ENCODE measurements at places on chromosomes 12 and 14. TPM values are rescaled to one million over a fixed set of nuclear protein-coding genes. Genes with fewer than 3 reads are reported as not detected.

DNA sequence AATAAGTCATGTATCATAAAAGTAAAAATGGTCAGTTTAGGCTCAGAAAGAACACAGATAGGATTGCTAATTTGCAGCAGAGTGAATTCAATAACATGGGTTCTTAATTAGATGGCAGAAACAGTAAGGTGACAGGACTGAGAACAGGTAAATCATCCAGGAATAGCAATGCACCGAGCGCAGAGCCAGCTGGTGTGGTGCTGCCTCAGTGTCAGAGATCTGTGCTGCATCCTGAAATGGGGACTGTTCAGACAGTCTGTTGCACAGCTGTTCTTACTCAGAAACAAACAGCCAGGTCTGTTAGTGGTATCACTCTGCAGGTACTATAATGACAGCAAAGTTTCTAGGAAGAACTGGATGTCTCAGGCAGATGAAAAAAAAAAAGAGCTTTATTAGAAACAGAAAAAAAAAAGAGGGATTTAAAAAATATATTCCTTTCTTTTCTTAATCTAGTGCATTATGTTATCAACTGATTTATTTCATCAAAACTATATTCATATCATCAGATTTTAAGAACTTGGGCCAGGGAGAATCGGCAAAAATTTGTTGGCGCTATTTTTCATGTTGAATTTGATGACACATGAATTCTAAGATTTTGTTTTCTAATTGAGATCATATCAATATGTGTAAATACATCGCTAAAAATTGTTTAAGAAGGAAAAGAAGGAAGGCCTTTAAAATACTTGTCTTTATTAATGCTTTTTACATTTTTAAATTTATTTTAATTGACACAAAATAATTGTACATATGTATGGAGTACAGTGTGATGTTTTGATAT, 501.8 kb downstream of the PRKD1 start:
- DNase-seq: no peak

GRCh38 chr12:47972895-47973294, 9.5 kb downstream of the TMEM106C start:
- no peak for DNase-seq

- DNase-seq: no peak
Observed at GRCh38 chr14:73794146-73794545, 57.5 kb upstream of the PTGR2 start.

- no peak for DNase-seq
Observed at GRCh38 chr14:36773136-36773540, 111.5 kb downstream of the PAX9 start.

DNA sequence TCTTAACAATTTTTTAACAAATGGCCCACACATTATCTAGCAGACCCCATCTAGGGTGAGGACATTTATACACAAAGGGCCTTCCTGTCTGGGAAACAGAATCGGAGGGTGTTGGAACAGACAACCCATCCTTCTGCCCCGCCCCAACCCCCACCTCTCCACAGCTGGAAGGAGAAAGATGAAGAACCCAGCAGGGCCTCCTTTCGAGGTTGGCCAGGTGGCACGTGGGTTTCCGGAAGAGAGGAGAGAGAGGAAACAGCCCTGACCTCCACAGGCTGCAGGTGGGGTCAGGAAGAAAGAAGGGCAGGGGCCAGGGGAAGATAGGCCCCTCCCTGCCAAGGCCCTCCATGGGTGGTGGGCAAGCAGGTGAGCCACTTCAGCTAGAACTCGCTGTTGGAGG, 57.2 kb downstream of the LRRC74A start:
- no peak for DNase-seq

DNA sequence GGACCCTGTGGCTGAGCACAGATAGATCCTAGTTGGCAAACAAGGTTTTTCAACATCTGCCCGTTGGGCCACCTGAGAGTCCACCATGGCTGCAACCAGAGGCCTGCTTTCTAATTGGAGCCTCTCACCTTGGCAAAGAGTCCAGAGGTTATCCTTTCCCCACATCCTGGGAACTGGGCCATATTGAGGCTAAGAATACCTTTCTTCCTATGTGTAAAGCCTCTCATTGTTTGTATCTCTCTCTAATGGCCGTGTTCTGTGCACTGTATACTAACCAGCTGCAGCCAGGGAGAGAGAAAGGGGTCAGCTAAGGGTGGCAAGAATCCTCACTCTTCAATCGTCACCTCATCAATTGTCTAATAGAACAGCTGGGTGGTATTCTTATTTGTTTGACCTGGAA, 79.1 kb upstream of the ST8SIA1 start:
- DNase-seq: no peak

The SPTB gene
- total RNA-seq: not detected

- DNase-seq: no peak
Observed at GRCh38 chr12:57046947-57047890, 2.7 kb downstream of the MYO1A start.

The STAC3 gene
- 0.36 TPM for total RNA-seq

GRCh38 chr12:132108211-132108832, 35.8 kb downstream of the DDX51 start:
- DNase-seq: no peak

DNA sequence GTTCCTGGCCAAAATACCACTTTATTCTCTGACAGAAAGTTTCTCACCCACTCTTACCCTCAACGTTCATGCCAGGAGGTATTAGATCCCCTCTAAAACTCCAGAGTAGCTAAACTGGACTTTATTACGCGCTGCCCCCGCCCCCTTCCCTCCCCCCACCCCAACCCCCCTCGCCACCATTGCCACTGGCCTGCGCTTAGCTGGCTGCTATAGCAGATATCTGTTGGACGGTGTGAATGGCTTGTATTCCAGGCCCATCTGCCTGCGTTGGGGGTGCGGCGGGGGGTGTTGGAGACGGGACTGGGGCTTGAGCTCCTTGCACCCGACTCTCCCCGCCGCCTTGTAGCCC, 564 bp upstream of the THTPA start:
- no peak for DNase-seq

DNA sequence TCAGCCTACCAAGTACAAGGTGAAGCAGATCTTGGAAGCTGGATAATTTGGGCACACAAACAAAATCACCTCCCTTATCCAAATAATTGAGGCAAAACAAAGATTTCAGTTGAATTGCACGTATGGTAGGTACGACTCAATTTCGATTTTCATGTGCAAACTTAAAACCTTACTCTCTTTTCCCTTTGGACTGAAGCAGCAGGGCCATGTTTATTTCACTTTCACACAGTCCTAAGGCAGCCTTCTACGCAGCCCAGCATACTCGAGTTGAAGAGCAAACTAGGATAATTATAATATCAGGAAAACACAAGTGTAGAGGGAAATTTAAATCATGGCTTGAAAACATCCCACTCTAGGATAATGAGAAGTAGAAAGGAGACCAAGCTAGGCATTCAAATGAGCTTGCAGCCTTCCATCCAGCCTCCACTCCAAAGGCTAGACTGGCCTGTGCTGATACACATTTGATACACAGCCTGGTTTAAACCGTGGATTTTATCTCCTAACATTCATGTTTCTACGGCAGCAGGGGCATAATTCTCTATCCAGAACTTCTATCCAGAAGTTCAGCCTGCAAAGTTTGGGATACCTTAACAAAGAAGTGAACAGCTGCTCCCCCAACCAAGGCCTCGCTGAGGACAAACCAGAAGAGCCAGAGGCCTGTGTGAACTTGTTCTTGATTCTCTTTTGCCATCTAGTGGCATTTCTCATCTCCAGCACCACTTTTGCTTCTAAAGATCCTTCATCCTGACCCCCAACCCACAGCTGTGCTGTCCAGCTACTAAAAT, 2.4 kb upstream of the RNASE7 start:
- peak; percentile 80 for DNase-seq

DNA sequence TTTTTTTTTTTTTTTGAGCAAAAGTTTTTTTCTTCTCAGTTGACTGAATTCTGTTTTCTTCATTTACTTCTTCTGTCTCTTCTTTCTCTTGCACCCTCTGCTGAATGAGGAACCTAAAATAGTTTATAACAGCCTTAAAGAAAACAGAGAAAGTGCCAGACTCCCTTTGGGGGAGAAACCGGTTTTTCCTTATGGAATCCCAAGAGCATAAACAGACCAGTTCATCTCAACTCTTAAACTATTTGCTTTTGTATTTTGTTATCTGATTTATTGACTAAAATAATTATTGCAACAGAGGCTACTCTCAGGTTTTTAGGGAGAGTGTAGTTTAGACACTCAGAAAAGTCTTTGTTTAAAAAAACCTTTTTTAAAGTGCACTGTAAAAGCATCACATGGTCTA, 30.2 kb downstream of the ST8SIA1 start:
- DNase-seq: no peak

DNA sequence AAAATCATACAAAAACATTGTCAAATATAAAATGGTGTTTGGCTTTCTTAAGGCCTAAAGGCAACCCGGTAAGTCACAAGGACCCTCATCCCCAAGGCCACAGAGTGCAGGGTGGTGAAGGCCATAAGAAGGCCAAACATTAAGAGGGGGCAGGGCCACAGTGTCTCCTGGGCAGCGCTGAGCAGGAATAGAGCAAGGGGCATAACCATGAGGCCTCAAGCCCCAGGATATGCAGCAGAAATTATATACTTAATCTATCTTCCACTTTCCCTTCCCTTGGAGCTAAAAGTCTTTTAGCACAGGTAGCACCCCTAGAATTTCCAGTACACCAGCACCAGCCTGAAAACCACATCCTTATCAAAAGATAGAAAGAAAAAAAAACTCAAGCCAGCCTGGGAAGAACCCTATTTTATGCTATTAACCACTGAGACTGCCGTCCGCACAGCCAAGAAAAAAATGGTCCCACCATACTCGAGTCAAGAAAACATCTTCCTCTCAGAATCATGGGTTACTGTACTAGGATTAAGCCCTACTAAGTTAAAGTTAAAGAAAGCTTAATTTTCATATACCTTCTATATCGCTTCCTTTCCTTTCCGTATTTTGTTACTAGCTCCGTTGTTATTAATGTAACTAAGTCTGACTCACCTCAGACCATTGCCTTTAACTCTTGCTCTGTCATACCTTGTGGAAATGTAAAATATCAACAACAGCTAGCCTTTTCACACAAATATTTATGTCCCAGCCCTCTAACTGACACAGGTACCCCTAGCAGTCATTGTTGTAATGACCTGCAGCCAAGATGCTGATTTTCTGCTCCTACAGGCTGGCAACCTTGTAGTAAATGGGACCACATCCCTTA, 20.1 kb downstream of the KLRK1 start:
- DNase-seq: no peak

- no peak for DNase-seq
Observed at GRCh38 chr14:77914073-77914721, 114.3 kb downstream of the ADCK1 start.

DNA sequence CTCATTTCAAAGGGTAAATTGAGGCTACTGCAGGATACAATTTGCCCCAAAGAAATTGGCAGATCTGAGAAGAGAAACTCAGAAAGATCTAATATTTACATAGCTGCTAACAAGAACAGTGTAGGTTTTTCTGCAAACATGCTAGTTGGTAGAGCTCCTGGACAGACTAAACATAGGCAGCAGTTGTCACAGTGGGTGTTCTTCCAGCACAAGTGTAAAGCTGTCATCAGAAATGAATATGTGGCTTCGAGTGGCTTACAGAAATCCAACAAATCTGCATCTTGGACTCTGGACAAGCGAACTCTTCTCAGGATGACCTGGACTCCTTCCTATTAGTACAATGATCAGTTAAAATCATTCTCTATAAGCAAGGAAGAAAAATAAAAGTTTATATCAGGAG, 5.9 kb downstream of the CBX5 start:
- no peak for DNase-seq

The RHOJ gene
- total RNA-seq: 3.8 TPM

All from osteoblast (primary cell).